ENCODE measurements at places on chromosomes 5 and 9.

DNA sequence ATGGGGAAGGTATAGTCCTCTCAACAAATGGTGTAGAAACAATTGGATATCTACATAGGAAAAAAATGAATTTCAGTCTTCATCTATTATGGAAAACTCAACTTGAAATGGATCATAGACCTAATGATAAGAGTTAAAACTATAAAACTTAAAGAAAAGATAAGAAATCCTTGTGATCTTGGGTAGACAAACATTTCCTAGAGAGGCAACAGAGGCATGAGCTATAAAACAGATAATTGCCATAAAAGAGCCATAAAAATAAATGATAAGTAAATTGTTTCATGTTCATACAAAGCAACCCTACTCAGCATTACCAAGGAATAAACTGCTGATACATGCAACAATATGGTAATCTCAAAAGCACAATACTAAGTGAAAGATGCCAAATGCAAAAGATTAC is 76.2 kb downstream of the SNX18 start:
- no peak for DNase-seq
- H3K27me3 ChIP-seq: no peaks in the 10 kb centered on the region
- no peaks in the 10 kb centered on the region for H3K36me3 ChIP-seq
- no peak overlapping the region for H3K27ac ChIP-seq
- H3K4me3 ChIP-seq: no peak overlapping the region

- H3K27me3 ChIP-seq: no peaks in the 10 kb centered on the region
- H3K36me3 ChIP-seq: no peaks in the 10 kb centered on the region
- DNase-seq: no peak
- no peaks in the 10 kb centered on the region for H3K4me1 ChIP-seq
- H3K27ac ChIP-seq: no peak overlapping the region
Observed at GRCh38 chr5:83368319-83368718, 103.2 kb upstream of the VCAN start.

GRCh38 chr5:61048534-61048933 is 103.5 kb downstream of the NDUFAF2 start:
- H3K27me3 ChIP-seq: no peaks in the 10 kb centered on the region
- H3K4me3 ChIP-seq: no peak overlapping the region

DNA sequence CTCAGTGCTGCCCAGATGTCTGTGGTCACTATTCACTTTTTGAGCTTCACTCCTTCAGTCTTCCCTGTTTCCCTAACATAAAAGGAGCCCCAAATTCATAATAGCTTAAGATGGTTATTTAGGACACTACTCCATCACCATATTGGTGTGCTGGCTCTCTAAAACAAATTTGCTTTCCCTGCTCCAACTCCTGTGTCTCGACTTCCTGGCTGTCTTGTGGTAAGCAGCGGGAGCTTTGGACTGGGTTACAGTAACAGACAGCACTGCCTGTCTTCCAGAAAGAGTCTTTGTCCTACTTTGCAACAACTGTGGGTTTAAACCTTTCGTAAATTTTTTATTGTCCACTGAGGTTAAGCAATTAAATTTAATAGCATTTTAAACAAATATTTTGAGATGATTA is 389.4 kb downstream of the CDH9 start:
- H3K4me1 ChIP-seq: no peaks in the 10 kb centered on the region
- H3K27me3 ChIP-seq: no peaks in the 10 kb centered on the region
- no peak for DNase-seq
- H3K27ac ChIP-seq: no peak overlapping the region
- no peaks in the 10 kb centered on the region for H3K36me3 ChIP-seq

- no peak for DNase-seq
- H3K4me3 ChIP-seq: no peak overlapping the region
- H3K27me3 ChIP-seq: no peaks in the 10 kb centered on the region
- peak overlapping the region; percentile 79 for H3K27ac ChIP-seq
- H3K36me3 ChIP-seq: peaks cover 7% of the 10 kb centered on the region
- H3K4me1 ChIP-seq: no peaks in the 10 kb centered on the region
Observed at GRCh38 chr5:52947851-52948250, 41.3 kb upstream of the ITGA2 start.

DNA sequence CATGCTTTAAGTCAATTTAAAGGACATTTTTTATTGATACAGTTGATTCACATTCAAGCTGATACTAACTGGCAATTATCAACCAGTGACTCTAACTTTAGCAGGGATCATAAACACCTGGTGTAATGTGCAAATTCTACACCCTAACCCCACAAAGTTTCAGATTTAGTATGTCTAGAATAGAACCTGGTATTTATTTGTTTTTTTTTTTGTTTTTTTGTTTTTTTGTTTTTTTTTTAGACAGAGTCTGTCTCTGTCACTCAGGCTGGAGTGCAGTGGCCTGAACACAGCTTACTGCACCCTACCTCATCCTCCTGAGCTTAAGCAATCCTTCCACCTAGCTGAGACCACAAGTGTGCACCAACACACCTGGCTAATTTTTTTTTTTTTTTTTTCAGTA is 311.2 kb upstream of the SEMA6A start:
- H3K4me3 ChIP-seq: no peak overlapping the region
- no peaks in the 10 kb centered on the region for H3K4me1 ChIP-seq
- no peak overlapping the region for H3K27ac ChIP-seq
- H3K36me3 ChIP-seq: no peaks in the 10 kb centered on the region

Data from sigmoid colon (tissue), 7 donors.